HT-29 (cell line): ENCODE measurements at places on chromosomes 4 and X. TPM values are rescaled to one million over a fixed set of nuclear protein-coding genes. Genes with fewer than 3 reads are reported as not detected.

DNA sequence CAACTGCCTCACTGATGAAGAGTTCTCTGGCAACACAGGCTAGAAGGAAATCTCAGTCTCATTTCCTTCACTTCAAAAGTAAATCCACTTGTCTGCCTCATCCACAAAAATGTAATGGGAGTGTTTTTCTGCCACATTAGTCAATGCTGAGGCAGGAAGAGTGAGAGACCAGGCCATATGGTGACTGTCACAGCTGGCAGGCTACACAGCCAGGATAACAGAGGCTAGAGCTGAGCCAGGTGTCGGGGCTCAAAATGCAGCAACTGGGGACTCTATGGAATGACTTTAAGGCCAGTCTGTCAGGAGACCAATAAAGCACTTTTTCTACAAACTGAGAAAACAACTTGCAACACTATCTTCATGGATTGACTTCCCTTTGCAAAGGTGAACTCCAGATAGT, 204.2 kb downstream of the GPC3 start:
- no peak for DNase-seq

DNA sequence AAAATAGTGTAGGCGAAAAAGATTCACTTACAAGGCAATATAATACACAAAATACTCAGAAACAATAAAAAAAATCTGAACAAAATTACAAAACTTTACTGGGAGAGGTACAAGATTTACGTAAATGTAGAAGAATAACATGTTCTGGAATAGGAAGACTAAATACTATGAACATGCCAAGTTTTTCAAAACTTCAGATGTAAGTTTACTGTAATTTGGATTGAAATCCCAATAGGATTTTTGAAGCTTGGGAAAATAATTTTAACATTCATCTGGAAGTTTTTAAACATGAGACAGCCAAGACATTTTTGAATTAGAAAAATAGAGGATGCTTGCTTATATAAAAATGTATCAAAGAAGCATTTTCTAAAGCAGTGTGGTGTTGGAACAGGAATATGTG, 30.5 kb upstream of the CT83 start:
- no peak for DNase-seq

PAGE5 gene
- 0.57 TPM in 1 of 2 replicates, not detected in the other for total RNA-seq

GRCh38 chrX:45806410-45807121, 605.9 kb upstream of the DIPK2B start:
- DNase-seq = no peak

DNA sequence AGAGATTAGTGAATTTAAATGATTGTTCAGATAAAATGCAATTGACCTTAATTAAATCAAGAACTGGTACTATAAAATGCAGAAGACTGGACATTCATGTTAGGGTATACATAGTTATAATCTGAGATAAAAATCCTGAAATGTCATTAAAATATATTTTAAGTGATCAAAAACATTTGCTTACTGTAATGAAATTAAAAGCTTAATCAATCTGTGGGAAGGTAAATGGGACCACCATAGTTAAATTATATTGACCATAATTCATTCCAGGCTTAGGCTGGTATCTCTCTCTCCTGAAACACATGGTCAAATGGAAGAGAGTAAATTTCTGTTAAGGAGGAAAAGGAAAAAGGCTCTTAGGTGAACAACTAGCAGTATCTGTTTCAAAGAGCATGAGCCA, 474.4 kb downstream of the C4orf33 start:
- DNase-seq = no peak

LUZP4 gene
- total RNA-seq = not detected in 2 replicates

- DNase-seq = peak; percentile 21
Measured at GRCh38 chr4:123977641-123978081, 581.1 kb downstream of the SPRY1 start.

HSD17B13 gene
- total RNA-seq = not detected in 2 replicates

GRCh38 chrX:42755815-42756214, 22.1 kb downstream of the PPP1R2C start:
- DNase-seq = peak; percentile 43

OPHN1 gene
- total RNA-seq = 6.9 and 17.7 TPM in 2 replicates

DNA sequence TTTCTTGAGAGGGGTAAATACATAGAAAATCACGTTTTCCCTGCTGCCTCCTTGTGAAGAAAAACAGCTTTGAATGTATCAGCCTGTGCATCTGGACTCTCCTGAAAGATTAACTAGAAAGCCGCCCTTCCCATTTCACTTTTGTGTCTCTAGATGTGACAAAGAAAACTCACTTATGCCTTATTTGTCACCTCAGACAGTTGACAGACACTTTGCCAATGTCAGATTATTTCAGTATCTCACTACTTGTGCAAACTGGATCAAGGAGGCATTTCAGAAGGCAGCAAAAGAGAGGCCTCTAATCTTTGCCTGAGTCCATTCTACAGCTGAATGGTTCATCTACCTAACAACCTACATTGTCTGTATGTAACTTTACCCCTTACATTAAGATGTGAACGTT, 754.9 kb downstream of the RPA4 start:
- DNase-seq = no peak

- no peak for DNase-seq
Measured at GRCh38 chrX:85996555-85996954, 50.8 kb downstream of the CHM start.

DNA sequence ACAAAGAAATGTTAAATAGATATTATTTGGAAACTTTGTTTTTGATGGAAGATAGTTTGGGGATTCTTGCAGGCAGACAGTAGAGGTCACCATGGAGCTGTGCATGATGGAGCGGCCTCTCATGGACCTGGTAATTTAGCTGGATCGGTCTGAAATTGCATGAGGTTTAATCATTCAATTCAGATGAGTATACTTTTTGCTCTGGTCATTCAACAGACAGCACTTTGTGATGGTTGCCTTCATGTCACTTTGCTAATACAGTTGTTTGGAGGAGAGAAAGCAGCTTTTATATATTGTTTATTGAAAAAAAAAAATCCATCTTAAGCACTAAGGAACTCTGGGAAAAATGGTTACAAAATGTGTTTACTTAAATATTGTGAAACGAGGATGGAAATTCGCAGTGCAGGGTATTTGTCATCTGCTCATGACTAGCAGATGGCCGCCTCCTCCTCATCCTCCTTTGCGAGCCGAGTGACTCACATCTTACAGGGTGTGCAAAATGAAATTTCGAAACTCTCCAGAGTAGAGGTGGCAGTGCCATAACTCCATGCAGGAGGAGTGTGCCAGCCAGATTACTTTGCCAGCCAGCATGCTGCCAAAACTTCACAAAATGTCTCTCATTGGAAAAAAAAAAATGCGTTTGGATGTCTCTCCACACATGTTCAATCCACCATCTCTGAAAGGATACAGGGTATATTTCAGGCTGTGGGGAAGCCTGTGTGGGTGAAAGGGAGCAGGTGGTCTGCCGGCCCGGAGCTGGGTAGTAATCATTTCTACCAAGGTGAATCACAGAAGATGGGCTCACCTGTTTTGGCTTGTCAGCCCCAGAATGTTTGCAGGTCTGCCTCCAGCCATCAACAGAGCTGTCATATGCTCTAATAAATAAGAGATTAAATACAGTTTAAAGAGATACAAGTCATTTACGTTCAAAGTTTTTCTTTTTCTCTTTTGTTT, 314.9 kb upstream of the DIPK2B start:
- peak; percentile 80 for DNase-seq

SUPT20HL2 gene
- not detected in 2 replicates for total RNA-seq

PDLIM3 gene
- not detected in 2 replicates for total RNA-seq

DDX53 gene
- not detected in 2 replicates for total RNA-seq

DNA sequence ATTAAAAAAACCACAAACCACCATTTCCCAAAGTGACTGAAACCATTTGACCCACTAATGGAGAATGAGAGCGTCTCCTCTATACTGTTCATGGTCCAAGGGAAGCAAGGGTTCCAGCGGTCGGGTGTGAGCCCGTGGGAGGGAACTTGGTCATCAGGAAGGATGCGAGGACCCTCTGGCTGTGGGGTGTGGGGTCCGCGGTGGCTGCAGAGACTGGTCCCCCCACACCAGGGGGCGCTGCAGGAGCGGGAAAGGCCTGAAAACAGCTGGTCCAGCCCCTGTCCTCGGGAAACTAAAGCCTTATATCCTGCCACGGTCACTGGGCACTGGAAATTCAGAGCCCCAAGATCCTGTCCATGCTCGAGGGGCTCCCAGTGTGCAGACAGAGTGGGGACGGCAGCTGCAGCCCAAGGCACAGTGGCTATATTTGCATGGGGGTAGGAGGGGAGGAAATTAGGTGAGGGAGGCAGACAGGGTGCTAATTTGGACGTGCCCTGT, 4.3 kb downstream of the BLOC1S4 start:
- peak; percentile 89 for DNase-seq

DNA sequence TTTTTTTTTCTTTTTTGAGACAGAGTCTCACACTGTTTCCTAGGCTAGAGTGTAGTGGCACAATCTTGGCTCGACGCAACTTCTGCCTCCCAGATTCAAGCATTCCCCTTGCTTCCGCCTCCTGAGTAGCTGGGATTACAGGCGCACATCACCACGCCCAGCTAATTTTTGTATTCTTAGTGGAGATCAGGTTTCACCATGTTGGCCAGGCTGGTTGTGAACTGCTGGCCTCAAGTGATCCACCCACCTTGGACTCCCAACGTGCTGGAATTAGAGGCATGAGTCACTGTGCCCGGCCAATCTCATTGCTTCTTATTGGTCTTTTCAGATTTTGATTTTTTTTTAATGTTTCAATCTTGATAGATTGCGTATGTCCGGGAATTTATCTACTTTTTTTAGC, 124.4 kb downstream of the NBDY start:
- DNase-seq = no peak

DNA sequence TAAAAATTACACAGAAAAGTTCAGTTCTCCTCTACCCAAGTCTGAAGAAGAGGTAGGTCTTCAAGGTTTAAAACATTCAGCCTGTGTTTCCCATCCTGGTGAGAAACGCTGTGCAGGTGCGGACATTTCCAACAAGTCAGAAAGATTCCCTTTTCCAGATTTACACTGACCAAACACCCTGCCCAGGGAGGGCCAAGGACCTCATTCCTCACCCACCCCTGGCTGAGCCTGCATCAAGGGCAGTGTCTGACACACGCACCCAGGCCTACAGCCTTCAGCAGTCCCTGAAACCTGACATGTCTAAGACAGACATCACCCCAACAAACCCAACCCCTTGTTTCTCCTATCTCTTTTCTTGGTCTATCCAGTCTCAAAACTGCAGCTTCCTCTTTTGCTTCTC, 105.9 kb downstream of the APBB2 start:
- DNase-seq = no peak

DNA sequence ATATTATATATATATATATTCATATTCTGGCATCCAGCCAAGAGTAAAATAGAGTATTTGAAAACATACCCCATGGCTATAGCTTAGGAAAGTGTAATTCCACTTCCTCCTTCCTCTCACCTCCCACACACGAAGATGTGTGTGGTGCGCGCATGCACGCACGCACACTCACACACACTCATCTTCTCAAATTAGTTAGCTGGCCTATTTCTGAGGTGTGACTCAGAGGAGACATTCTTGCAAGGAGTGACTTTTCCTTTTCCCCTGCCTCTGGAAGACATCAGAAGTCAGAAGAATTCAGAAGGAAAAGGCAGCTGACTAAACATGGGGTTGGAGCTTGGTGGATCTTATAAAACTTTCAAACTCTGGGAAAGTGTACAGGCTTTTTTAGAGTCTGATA, 8.8 kb downstream of the ENPEP start:
- no peak for DNase-seq

GRCh38 chr4:186021461-186022167, 47.3 kb upstream of the TLR3 start:
- peak; percentile 9 for DNase-seq

DNA sequence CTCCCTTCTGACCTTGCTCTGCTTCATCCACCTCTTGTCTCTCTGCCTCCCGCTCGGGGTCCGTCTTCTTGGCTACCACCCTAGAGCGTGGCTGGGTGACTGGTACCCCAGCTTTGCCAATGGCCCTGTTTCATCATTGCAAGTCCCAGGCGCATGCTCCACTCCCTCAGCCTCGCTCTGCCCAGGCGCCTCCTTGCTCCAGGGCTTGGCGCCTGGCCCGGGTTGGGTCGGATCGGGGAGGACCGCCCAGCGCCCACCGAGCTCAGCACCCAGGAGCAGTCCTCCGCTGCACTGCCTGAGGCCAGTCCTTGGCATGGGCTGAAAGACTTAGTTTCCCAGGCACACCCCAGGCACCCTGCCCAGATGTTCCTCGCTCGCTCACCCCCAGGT, 577 bp downstream of the BGN start:
- no peak for DNase-seq

KCNIP4 gene
- total RNA-seq = not detected in 2 replicates
